Activated CD4-positive, CD25-positive, alpha-beta regulatory T cell (primary cell): ENCODE measurements at places on chromosomes 5 and 9.

GRCh38 chr5:149037817-149038216 is 25.0 kb downstream of the SH3TC2 start:
- no peak for DNase-seq

DNA sequence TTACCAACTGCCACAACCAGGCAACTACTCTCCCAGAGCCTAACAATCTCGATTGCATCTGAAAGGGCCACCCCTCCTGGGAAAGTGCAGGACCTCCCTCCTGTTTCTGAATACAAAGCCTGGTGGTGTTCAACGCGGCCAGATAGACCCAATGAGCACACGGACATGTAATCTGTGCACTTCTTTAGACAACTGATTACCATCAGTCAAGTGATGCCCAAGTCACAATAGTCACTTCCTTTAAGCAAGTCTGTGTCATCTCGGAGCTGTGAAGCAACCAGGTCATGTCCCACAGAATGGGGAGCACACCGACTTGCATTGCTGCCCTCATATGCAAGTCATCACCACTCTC is 739 bp downstream of the C9orf72 start:
- no peak for DNase-seq

GRCh38 chr5:179732918-179733771 is 523 bp downstream of the MAML1 start:
- peak; percentile 32 for DNase-seq

GRCh38 chr9:8492024-8492423 is 692.4 kb upstream of the DMAC1 start:
- DNase-seq = no peak

- no peak for DNase-seq
These were observed 184.6 kb downstream of the IRX1 start for GRCh38 chr5:3780278-3780677.

- no peak for DNase-seq
These were observed 130.9 kb upstream of the FBN2 start for GRCh38 chr5:128668921-128669320.

GRCh38 chr9:4106081-4106759 is 193.6 kb downstream of the GLIS3 start:
- DNase-seq = no peak

- DNase-seq = no peak
These were observed 5.3 kb upstream of the DAB2IP start for GRCh38 chr9:121645853-121646807.

GRCh38 chr9:124311283-124311682 is 53.5 kb downstream of the NEK6 start:
- DNase-seq = no peak

GRCh38 chr5:40679148-40679912 is 385 bp upstream of the PTGER4 start:
- peak; percentile 60 for DNase-seq

DNA sequence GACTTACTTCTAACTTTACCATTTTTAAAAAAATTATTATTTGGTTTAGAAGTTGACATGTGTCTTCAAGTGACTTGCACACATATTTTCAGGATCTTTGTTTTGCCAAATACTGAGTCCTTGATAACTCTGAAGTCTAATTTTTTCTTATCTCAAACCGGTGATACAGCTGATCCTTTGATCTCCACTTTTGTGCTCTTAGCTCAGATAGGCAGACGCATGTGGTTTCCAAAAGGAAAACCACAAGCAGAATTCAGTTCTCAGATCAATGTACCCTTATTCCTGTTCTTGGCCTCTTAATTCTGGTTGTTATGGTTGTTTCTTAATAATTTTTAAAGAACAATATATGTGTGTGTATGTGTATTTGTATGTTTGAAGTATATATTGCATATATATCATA is 238.3 kb upstream of the EDIL3 start:
- no peak for DNase-seq

- no peak for DNase-seq
These were observed 18.2 kb upstream of the STK32A start for GRCh38 chr5:147216552-147217154.

DNA sequence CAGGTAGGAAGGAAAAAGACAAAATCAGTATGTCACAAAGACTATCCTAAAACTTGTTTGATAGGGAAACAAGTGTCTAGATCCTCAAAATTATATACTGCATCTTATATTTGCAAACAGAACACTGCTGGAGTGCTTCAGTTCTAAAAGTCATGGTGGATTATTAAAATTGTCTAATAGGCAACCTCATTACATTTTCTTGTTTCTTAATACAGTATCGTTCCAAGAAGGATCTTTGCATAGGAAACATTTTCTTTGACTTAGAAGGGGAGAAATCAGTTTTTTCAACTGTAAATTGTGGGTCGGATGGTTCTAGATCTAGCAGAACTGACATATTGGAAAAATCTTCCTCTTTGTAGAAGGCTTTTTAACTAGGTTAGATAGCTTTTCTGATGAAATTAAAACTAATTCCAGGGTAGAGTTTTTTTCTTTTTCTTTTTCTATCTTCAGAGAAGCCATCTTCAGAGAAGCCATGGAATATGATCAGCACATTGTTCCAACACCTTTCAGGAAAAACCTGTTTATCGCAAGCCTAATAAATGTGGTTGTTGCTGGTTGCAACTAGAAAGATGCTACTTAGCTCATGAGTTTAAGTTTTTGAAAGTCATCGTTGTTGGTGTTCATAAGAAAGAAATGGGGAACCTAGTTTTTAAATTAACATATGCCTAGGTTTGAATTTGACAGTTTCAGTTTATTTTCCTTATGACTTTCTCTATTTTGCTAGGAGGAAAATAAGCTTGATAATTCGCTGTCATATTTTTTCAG is 7.4 kb downstream of the CPEB4 start:
- no peak for DNase-seq

GRCh38 chr5:5523066-5523505 is 100.6 kb downstream of the ICE1 start:
- DNase-seq = no peak

DNA sequence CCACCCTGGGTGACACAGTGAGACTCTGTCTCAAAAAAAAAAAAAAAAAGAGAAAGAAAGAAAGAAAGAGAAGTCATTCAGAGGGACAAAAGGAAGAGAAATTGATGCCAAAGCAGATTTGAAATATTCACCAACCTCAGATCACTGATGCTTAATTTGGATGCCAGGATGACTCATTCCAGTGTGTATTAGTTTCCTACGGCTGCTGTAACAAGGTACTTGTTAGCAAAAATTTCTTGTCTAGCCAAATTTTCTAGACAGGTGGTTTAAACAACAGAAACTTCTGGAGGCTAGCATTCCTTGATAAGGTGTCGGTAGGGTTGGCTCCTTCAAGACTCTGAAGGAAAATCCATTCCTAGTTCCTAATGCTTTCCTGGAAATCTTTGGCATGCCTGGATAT is 42.1 kb downstream of the POU4F3 start:
- DNase-seq = no peak

GRCh38 chr5:158698023-158698639 is 401.6 kb downstream of the EBF1 start:
- DNase-seq = no peak

DNA sequence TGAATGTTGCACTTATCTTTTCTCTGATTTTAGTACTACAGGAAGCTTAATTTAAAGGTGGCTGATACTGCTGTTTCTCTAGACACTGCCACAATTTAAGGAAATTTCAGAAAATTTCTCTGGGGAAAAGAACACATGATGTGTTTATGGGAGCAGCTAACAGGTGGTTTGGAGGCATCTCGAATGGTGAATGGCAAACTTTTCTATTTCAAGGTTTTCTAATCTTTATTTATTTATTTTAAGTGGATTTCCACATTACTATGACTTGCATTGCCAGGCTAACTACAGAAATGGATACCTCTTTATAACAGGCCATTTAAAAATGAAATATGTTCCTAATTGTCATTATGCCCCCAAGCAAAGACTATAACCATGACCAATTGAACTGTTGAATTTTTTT is 50.4 kb downstream of the PDE6A start:
- DNase-seq = no peak

DNA sequence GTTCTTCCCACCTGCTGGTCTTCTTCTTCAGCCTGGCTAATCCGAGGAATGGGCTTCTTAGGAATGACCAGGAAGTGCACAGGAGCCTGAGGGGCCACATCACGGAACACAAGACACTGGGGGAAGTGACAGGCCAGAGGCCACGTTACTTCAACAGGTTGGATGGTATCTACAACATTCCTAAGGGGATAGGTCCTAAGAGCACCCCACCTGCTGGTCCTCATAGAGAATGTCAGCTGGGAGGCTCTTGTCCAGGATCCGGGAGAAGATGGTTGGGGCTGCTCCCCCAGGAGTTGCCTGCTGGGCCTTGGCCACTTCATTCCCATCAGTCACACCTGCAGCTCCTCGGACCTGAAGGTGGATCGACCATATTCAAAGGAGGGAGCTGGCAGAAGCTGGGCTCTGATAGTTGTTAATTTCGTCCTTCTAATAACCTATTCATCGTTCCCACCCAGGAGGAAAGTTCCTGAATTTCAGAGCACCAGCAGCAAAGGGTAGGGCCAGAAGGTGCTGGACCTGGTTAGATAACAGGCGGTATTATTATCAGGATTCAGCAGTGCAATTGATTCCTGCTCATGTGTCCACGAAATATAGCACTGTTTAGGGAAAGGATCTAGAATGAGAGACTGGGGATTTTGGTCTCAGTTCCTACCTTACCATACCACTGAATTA is 1.3 kb downstream of the HINT2 start:
- no peak for DNase-seq

DNA sequence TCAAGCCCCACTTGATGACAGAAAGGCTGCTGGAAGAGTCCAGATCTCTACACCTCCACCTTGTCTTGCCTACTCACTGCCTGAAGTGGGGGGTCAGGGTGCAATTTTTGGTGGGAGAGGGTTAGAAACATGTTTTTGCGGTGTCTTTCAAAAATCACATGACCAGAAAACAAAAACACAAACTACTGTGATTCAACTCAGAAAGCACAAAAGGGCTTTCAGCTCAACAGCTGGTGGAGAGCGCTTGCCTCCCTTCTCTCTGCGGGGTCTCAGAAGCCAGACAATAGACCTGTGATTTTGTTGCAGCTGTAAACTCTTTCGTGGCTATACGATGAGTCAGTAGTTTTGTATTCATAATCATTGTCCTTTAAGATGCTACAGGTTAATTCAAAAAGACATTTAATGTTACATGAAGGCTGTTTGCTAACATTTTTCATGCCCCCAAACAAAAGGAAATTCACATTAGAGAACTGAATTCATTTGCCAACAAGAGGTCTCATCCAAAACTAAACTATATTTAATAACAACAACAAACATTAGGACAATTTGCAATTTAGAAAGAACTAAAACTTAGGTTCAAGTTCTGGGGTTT is 172.6 kb upstream of the RAI14 start:
- DNase-seq = no peak

DNA sequence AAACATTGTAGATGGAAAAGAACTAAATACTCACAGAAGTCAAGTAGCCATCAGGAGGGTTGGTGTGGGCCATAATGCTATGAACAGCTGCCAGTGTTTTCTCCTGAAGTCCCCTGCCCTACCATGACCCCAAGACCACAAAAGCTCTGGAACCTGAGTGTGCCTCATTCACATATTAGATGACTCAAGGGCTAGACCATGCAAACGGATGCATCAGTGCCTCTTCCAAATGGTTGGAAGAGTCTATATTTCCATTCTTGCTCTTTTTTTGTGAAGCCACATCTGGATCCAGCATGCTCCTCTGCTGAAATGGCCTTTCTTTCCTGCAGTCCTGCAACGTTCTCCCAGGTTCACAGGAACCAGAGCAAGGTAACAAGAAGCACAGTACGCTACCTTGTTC is 136.6 kb upstream of the EPB41L4A start:
- no peak for DNase-seq

- no peak for DNase-seq
These were observed 186.3 kb downstream of the KDM4C start for GRCh38 chr9:6944093-6944551.

DNA sequence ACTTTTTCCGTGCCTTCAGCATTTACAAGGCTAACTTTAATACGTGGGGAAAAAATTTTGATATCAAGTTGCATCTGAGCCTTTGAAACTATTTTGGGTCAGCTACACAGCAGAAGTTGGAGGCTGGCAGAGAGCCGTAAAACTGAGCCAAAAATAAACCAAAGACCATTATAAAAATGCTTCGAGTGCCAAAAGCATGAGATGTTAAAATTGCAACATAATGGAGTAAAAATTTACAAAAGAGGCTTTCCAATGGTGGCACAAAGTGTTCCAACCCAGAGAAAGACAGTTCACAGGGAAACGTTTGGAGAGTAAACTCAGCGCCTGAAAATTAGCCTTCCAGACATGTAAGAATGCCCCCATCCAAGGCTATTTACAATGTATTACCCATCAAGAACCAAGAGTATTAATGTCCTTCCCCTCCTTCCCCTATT is 190.3 kb downstream of the TLE1 start:
- no peak for DNase-seq
